ENCODE measurements at places on chromosomes 3 and 15.

DNA sequence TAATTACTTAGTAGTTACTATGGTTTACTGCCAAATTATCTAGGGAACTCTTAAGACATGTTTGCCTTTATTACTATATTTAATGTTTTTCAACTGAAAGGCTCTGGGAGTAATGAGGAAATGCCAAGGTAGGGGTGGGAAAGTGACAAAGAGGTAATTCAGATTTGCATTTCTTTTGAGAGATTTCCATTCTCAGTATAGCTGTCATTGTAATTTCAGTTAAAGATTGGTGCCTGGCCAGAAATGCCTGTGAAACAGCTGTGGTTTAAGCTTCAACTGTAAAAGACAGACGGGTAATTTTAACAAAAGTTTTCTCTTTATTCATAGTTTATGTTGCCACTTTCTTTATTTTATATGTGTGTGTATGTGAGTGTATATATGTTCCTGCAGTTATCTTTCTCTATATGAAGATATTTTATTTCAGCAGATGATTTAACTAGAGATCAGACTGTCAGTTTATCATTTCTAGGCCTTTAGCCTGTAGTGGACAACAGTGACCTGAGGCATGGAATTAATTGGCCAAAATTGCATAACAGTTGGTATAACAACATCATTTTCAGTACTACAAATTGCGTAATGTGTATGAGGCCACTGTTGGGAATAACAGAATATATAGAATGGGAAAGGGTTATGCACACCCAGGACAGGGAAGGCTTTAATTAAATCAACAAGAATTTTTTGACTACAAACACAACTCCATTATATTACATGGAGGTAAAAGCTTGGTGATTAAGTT is 119.0 kb downstream of the BBX start:
- DNase-seq = no peak

DNA sequence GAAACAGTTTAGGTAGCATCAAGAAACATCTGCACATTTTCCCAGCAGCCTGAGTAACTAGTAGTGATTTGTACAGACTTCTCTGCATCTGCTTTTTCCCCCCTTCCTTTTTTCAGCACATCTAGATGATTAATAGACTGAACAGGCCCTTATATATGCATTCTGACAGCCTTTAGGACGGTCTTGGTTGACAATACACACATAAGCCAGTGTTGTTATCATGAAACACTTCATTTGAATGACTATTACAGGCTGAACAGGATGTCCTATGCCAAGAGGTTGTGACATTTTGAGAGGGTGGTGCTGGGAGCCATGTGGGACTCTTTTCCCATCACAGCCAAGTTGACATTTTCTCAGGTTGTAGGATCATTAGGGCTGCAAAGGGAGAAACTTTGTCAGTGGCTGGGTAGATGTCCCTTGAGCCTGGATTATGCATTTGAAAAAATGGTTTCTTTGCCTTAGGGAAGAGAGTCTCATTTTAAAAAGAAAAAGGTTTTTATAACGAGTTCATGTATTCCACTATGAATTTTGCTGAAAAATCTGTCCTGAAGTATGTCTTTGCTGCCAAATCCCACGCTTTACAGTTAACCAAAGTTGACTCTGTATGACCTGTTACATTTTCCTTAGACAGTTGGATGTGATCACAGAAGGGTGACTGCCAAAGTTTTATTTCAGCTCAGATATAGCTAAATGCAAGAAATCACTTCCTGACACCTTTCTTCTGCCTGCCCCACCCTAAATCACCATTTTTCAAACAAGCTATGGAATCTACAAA is 73.7 kb downstream of the FILIP1L start:
- no peak for DNase-seq

GRCh38 chr15:70892002-70892911 is at the start of the genes LRRC49 and THAP10:
Gene LRRC49, plus strand, starts transcription at chr15:70892826. Its CDS starts 69 bp downstream, at chr15:70892895.
Gene THAP10, minus strand, starts transcription at chr15:70892433. Its CDS starts 161 bp downstream, at chr15:70892272.
- peak; percentile 94 for DNase-seq

GRCh38 chr15:41892621-41893421 is 1.0 kb downstream of the SPTBN5 start:
- DNase-seq = no peak

GRCh38 chr15:43749690-43750345 is 3.6 kb downstream of the PDIA3 start:
- DNase-seq = no peak

DNA sequence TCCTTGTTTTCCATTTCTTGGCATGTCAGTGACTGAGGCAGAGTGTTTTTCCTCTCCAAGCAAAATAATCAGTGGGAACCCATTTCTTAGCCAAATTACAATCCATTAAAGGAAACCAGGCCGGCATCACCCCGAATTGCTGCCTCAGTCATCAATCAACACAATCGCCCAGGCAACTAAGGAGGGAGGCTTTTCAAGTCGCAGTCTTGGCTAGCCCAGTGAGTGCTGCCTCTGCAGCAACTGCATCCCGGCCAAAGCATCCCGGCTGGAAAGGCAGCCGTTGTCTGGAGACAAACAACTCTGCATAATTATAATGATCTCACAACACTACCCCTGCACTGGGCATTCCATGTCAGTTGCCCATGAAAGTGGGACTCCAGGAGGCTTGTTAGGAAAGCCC is 213.5 kb upstream of the PRICKLE2 start:
- no peak for DNase-seq

- no peak for DNase-seq
These were observed 231.1 kb upstream of the IL12A start for GRCh38 chr3:159757341-159758060.

DNA sequence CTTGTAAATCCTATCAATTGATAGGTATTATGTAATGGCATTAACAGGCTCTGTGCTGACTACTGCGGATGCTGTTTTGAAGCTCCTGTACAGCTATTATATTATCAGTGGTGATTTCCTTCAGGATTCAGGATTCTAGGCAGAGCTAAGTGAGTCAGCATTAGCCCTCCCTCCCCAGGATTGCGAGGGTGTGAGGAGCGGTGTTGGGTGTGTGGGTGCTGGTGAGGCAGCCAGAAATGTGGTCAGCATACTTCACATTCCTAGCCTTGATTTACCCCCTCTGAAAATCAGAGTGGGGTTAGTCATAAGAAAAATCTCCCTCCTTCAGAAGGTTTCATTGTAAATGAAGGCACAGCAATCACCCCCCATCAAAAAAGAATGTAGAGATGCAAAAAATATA is 72.5 kb downstream of the SNTN start:
- DNase-seq = peak; percentile 82

DNA sequence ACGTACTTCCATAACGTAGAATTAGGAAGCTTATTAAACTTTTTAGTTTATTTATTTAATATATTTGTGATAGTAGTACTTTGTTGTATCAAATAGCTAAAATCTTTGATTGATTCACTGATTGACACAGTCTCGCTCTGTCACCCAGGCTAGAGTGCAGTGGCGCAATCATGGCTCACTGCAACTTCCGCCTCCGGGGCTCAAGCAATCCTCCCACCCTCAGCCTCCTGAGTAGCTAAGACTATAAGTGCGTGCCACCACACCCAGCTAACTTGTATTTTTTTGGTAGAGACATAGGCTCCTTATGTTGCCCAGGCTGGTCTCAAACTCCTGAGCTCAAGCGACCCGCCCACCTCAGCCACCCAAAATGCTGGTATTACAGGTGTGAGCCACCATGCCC is 5.7 kb downstream of the APH1B start:
- DNase-seq = no peak

GRCh38 chr15:51075826-51076523 is 18.7 kb downstream of the TNFAIP8L3 start:
- DNase-seq = no peak

- DNase-seq = peak; percentile 88
These were observed 716.5 kb upstream of the CFAP20DC start for GRCh38 chr3:59766200-59766872.

DNA sequence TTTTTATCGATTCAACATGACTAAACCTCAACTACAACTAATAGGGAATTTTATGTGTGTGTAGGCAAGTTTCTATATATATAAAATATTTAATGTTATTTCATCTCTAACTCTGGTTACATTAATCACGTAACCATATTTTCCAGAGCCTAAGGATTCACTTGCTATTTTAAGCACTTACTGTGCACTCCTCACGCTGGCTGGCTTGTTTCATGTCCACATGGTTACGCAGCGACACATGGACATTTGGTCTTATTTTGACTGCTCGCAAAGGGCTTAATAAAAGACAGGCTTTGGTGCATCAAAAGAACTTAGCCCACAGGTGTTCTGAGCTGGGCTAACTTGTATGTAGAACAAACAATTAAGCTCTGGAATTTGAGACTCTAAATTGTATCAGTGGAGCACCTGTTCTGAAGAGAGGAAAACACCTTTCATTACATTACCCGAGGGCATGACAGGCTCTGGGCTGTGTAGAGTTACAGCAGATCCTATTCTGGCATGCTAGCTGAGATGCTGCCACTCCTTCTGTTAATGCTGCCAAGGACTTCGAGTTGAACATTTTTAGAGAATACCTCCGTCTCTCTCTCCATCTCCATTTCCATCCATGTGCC is 130.0 kb upstream of the NR2F2 start:
- no peak for DNase-seq

DNA sequence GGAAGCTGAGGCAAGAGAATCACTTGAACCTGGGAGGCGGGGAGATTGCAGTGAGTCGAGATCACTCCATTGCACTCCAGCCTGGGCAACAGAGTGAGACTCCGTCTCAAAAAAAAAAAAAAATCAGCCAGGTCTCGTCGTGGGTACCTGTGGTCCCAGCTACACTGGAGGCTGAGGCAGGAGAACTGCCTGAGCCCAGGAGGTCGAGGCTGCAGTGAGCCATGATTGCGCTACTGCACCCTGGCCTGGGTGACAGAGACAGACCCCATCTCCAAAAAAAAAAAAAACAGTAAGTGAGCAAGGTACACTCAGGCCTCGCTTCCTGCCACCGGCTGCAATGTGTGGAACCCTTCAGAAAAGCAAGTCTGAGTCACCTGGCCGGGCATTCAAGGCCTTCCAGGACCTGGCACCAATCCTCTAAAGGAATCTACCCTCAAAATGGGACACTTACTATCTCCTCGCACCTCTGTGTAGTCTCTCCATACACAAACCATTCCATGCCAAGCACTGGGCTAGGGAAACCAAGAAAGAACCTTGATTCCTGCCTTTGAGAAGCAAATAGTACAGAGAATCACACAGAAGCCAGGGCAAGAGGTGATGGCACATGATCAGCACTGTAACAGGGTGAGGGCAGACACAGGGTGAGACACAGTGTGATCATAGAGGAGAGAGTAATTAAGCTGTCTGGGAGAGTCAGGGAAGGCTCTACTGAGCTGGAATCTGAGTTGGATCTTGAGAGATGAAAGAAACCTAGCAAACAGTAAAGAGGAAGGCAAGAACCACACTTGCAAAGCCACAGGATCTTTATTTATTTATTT is 9.7 kb downstream of the SCAMP2 start:
- no peak for DNase-seq

DNA sequence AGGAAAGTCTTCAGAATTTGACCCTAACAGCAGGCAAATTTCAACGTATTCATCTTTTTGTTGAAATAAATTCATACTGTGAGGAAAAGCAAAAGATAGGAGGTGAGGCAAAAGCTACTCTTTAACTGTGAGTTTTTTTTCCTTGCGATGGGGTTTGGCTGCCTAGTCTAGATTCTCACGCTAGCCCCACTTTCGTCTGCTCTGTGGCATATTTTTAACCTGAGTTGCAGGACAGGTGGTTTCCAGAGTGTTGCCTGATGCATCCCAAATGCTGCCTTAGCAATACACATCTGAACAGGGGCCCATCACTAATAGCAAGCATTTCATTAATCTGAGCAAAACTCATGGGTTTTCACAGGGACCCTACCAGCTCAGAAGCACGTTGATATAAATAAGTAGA is 11.7 kb downstream of the PSMA4 start:
- no peak for DNase-seq

DNA sequence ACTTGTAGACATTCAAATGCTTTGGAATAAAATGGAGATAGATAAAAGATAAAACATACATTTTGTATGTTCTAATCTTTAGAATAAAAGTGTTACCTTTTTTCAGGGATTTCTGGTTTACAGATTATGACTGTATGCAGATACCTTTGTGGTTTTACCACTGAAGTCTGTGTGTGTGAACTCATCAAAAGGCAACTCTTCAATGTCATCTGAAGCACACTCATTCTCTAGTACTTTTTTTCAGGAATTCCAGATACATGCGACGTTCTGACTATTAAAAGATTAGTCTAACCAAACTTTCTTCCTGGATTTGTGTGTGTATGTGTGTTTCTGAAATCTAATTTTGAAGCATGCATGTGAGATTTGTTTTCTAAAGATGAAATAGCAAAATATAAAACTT is 188.6 kb downstream of the NLGN1 start:
- DNase-seq = no peak

DNA sequence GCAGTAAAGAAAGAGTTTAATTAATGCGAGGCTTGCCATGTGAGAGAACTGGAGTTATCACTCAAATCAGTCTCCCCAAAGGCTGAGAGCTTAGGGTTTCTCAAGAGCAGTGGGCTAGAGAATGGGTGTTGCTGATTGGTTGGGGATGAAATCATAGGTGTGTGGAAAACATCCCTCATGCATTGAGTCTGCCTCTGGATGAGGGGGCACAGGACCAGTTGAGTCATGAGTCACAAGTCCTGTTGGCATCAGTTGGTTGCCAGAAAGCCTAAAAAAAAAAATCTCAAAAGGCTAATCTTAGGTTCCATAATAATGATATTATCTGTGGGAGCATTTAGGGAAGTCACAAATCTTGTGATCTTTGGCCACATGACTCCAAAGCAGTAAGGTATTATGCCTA is 800.3 kb downstream of the TUSC7 start:
- DNase-seq = no peak

DNA sequence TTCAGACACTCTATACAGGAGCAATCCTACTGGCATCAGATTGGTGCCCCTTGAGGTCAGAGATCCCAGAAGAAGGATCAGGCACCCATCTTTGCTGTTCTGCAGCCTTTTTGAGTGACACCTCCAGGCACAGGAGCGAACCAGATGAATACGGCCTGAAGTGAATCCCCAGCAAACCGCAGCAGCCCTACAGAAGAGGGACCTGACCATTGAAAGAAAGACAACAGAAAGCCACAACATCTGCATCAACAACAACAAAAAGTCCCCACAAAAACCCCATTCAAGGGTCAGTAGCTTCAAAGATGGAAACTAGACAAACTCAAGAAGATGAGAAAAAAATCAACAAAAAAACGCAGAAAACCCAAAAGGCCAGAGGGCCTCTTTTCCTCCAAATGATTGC is 130.4 kb downstream of the PPM1L start:
- DNase-seq = no peak

GRCh38 chr3:41037651-41038334 is 161.5 kb upstream of the CTNNB1 start:
- no peak for DNase-seq

GRCh38 chr3:16308727-16309126 is 43.7 kb downstream of the OXNAD1 start:
- no peak for DNase-seq

- DNase-seq = no peak
These were observed 27.9 kb upstream of the SLC41A3 start for GRCh38 chr3:126111566-126112475.

GRCh38 chr3:137771401-137772213 is 7.5 kb downstream of the SOX14 start:
- no peak for DNase-seq

Data from HS-5 (cell line).